Cardiac fibroblast (primary cell): ENCODE measurements at places on chromosomes 7 and 10.

DNA sequence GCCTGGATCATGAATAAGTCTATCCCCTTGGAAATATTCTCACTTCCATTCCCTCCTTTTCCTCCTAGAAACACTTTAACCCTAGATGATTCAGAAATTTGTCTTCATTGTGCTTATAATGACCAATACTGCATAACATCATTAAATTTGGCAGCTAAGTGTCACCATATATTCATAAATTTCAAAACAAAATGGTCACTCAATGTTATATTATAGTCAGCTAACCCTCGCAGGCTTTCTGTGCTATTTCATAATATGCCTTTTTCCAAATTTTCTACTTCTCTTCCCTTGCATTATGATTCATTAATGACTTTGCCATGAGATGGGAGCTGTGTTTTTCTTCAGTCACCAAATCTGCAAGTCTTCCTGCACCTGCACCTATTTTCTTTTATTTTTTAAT is 308.3 kb upstream of the AKR1E2 start:
- DNase-seq: no peak

- DNase-seq: no peak
Measured at GRCh38 chr10:119296703-119297102, 89.3 kb downstream of the GRK5 start.

DNA sequence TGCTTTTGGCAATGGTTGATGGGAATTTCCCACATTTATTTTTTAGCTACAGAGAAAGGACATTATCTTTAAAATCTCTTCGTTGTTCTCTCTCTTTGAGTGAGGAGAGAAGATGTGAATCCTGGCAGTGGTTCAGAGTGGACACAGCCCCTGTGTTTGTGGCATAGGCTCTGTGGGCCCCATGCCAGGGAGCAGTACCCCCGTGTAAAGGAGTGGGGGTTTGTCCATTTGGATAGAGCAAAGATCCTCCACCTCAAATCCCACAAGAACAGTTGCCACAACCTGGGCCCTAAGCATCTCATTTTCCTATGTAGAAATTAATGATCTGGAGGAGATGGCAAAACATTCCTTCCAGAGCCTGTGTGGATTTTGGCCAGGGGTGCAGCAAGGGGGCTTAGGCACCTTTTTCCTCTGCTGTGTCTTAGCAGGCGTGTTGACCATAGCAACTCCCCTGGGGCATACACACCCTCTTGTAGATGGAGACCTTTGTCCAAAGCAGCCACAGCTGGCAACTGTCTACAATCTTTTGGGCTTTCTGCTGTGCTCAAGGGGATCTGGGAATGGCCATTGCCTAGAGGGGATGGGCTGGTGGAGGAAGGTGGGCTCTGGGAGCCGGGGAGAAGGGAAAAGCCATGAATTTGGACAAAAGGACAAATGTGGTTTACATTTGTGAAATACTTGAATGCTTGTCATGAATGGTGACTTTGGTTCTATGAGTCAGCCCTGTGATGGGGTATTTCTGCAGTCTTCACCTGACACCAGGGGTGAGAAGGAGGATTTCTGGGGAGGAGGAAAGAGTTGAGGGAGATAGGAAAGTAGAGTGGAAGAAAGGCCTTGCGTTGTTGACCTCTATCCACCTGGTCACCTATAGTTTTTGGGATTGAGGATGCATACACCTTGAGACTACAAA is 92.0 kb downstream of the TCF7L2 start:
- no peak for DNase-seq

DNA sequence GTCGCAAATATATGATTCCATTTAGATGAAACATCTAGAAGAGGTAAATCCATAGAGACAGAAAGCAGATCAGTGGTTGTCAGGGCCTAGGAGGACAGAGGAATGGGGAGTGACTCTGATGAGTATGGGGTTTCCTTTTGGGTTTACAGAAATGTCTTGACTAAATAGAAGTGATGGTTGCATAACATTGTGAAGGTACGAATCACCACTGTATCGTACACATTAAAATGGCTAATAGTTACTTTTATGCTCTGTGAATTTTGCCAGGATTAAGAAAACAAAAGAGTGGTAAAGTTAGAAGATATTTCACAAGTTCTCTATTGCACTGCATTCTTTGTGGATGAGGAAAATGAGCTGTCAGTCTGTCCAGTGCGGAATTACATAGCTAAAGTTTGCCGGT is 407.4 kb downstream of the KCNMA1 start:
- peak; percentile 63 for DNase-seq

DNA sequence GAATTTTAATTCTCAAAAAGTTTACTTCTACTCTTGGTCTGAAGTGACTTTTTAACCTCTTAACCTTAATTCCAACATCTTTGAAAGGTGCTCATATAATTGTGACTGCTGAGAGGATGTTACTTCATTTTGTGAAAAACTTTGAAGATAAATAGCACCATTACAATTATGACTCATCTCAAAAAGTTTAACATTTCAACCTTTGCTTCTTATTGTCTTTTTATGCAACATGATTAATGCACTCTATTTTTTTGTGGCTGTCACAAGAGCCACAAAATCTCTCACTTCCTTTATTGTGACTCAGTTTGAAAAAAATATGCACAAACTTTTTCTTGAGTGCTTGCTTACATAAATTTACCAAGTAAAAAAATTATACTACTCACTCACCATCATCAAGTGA is 383.1 kb downstream of the LRRTM3 start:
- no peak for DNase-seq

DNA sequence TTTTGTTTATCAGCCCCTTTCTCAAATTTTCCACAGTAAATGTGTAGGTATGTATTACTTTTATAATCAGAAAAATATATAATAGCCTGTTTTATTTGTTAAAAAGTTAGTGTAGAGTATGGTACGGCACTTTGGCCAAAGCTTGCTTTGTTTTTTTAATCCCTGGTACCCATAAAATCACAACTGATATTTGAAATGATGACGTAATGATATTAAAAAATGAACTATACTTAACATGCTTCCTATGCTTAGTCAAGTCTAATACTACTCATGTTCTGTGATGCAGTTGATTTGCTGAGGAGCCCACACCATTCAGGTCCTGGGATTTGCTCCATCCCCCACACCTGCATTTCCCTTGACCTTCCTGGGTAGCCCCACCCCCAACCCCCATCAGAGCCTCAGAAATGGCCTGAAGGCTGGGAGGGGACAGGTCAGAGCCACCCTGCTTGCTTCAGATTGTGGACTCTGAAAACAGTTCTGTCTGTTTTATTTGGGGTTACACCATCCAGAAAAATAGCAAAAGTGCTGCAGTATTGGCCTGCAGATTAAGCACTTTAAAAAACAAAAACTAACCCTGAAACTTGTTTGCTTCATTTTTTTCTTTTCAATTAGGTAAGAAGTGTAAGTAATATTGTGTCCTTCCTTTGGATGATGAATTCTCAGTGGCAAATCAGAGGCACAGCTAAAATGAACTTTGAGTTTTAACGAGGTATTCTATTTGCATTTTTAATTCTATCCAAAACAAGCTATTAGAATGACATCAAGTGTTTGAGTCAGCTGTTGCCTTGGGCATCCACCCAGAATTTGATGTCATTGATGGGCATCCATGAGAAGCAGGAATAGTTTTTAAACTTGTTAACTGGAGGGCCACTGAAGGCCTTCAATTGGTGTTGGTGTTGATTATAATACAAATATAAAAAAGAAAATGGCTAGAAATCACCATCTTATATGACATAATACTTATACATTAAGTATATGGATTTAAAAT is 23.3 kb downstream of the PLCE1 start:
- peak; percentile 44 for DNase-seq

- DNase-seq: no peak
Measured at GRCh38 chr7:119596651-119597050, 676.3 kb upstream of the KCND2 start.

- DNase-seq: peak; percentile 73
Measured at GRCh38 chr10:70052462-70053217, at the start of gene MACROH2A2. Gene MACROH2A2 (plus strand): TSS chr10:70052846. CDS start chr10:70075659, 22,813 bp downstream.

DNA sequence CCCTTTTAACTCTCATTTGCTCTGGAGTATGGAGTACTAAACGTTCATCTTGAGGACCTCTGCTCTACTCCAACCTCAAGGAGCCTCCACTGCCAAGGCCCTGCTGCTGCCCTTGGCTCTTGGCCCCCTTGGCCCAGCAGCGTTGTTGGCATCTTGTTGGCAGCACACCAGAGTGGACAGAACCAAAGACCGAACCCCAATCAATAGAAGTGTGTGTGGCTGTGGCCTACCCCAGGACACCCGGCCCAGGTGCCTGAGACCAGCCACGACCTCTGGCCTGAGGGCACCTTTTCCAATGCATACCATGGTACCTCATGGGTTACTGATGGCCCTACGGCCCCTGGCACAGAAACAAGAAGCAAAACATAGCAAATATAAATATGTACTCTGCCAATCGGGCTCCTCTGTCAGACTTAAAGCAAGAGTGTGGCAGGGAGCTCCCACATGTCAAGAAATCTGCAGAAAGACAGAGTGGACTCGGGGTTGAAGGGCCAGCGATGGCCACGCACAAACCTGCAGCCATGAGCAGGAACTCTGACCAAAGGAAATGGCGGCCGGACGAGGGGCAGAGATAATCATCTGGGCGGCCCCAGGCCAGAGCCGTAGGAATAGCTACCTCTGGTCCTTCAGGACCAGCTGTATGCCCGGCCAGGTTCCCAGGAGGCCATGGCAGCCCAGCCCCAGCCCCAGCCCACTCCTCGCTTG is 2.9 kb downstream of the NPC1L1 start:
- no peak for DNase-seq

DNA sequence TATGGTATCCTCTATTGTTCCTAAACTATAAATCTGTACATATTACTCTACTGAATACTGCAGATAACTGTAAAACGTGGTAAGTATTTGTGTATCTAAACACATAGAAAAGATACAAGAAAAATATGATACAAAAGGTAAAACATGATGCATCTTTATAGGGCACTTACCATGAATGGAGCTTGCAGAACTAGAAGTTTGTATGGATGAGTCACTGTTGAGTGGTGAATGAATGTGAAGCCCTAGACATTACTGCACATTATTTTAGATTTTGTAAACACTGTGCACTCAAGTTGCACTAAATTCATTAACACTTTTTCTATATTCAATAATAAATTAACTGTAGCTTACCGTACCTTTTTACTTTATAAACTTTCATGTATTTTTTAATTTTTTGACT is 357.5 kb downstream of the ZWINT start:
- DNase-seq: no peak
